ENCODE measurements at places on chromosomes 5 and 9.

DNA sequence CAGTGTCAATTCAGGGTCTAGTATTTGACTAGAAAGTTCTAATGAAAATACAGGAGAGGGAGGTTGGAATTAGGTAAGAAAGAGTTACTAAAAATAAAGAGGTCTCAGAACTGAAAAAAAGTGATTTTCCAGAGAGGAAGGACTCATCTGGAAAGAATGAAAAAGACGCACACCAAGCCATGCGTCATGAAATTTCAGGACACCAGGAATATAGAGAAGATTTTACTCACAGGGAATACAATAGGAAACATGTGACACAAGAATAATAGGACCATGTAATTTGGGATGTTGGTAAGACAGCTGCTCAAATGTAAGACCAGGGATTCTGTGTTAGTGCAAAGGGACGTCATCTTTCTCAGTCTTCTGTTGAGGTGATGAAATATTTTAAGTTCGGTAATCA is 224.7 kb downstream of the GDNF start:
- DNase-seq: peak; percentile 55

- no peak for DNase-seq
Observed at GRCh38 chr5:15261269-15261995, 238.5 kb upstream of the FBXL7 start.

DNA sequence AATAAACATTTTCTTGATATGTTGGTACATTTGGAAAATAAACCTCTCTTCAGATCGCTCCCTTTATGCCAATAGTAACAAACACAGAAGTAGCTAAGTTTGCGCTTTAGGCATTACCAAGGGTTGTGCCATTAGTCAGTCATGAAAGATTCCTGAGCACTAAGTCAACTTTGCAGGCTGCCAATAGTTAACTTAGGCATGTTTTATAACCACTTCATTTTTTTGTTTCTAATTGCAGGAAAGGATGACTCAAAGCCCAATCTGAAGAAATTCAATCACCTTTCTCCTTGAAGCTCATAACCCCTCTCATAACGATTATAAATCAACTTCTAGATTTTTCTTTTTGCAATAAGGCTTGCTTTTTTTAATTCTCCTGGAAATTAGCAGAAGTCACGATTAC is 517.0 kb downstream of the AGTPBP1 start:
- peak; percentile 71 for DNase-seq

DNA sequence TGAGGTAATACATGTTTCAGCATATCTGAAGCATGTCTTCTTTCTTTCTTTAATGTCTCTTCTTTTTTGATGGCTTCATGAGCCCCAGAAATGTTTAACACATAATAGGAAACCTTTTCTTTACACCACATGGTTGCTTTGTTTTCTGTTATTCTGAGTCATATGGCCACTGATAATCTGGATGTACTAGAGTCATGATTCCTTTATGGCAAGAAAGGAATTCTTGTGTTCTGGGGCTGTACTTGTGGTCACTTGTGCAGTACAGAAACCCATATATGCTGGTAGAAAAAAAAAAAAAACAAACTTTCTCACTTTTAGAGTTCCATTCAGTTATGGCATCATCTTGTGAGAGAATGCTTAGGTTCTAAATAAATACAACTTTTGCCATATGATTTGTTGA is 1669.3 kb upstream of the CDH9 start:
- DNase-seq: no peak

DNA sequence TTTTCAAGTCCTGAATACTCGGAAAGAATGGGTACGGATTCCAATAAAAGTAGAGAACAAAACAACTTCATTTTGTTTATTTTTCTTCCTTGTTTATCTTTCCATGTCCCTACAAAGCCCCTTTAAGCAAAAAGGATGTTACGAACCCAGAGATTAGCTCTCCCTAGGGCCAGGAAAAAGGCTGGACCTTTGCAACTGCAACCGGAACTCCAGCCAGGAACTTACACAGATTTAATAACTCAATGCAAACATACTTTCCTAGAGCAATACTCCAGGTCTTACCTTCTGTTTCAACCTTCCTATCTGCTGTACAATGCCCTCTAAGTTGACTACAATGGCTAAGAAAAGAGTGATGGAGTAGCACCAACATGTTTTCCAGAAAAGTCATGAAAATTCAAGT is 7.0 kb downstream of the DENND1A start:
- no peak for DNase-seq

Measured in kidney capillary endothelial cell (primary cell).